ENCODE measurements at places on chromosomes 2 and 18.

- no peak for DNase-seq
Observed at GRCh38 chr18:12234451-12235190, 19.5 kb upstream of the CIDEA start.

DNA sequence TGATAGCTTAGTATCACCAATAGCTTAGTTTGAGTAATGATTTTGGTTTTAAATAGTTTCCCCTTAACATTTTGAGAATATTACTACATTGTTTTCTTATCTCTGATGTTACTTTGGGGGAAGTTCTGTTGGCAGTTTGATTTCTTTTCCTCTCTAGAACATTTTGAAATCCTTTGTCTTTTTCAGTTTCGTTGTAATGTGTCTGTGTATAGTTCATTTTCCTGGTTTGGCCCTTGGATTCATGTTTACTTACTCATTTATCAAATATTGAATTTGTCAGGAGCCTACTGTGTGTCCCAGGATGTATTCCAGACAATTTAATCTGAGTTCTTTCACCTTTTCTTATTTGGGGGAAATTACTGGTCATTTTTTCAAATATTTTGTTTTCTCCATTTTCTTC is 16.7 kb downstream of the ANKRD12 start:
- no peak for DNase-seq

- no peak for DNase-seq
Observed at GRCh38 chr2:26542194-26542455, 64.2 kb upstream of the OTOF start.

DNA sequence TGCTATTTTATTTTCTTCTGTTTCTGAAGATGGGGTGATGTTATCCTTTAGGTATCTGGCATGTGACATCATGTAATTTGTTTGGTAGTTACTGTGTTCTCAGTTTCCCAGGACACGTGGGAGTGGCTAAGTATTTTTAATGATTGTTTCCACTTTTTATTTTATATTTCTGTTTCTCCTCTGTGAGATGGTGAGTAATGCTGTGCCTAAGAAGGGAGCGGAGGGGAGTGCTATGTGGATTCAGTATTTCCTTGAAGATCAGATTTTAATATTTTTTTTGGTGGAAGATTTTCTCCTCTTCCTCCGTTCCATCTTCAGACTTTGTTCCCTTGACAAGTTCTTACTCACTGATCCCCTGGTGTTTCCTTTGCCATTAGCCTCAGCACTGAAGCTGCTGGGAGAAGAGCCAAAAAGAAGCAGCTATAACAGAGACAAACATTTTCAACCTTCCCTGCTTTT is 180.0 kb upstream of the MMADHC start:
- DNase-seq: no peak

DNA sequence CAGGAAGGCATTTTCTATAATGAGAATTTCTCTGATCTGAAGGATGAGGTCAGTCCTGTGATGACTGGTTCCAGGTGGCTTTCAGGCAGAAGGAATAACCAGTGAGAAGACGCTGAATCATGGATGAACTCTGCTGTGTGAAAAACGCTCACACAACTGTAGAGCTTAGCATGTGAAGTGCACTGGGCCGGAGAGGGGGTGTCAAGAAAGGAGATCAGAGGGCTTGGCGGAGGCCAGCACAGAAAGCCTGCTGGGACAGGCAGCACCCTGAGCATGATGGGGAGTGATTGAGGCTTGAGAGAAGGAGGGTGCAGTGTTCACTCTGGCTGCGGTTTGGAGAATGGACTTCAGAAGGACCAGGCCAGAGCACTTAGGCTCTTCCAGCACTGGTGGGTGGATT is 236.5 kb downstream of the TPGS2 start:
- DNase-seq: no peak

Measured in stimulated activated CD8-positive, alpha-beta memory T cell treated with anti-CD3 and anti-CD28 coated beads, Interleukin-4, amount 100 ng/mL, for 48 hours (primary cell).